SK-N-SH treated with all-trans-retinoic acid at 6 μM for 48 hours (cell line): ENCODE measurements at places on chromosomes 11 and 22.

GRCh38 chr22:23404689-23405365, 175.3 kb downstream of the IGLL1 start:
- ATAC-seq, result no peak

GRCh38 chr11:44266056-44266780, 43.7 kb downstream of the ALX4 start:
- no peak for ATAC-seq

DNA sequence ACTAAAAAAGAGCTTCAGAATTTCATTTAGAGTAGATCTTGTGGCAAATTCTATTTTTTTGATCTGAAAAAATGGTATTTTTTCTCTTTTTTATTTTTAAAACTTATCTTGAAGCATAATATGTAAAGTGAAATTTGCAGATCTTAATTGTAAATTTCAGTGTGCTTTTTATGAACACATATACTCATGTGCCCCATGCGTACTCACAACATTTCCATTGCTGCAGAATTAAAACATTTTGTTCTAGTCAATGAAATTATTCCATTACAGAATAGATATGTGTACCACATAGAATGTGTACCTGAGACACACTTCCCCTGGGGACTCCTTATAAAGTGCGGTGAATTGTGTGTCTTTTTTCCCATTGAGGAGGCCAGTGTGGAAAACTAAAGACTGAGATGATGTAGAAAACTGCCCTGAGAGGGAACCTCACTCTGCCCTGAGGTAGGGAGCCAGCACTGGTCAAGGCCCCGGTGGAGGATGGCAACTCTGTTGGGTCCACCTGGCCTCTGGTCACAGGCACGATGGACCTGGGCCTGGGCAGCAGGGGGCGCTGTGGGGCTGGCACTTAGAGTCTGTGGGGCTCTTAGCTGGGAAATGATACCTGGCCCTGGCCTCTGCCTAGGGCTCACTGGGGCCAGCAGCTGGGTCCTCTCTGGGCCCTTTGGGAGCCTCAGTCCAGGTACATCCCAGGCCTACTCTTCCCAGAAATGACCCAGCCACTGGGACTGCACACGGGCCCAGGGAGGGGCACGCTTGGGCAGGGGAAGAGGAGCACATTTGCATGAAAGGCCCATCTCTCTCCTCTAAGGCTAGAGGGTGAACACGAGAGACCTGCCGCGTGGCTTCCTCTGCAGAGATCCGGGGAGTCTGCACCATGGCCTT, 77.9 kb upstream of the TOP3B start:
- ATAC-seq, result peak; percentile 95

DNA sequence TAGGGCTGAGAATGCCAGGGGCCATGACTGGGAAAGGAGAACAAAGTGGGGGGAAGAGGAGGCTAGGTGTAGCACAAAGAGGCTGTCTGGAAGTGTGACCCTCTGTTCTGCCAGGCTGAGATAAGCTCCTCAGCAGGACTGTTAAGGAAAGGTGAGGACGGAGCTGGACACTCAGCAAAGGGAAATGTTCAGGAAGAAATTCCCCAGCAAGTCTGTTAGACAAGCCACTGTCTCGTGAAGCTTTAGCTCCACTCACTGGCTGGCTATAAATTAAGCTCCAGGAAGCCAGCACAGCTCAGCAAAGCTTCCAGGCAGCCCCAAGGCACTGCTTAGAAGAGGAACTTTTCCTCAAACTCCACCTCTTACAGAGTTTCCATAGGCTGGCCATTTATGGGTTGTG, 181.2 kb upstream of the API5 start:
- no peak for ATAC-seq

DNA sequence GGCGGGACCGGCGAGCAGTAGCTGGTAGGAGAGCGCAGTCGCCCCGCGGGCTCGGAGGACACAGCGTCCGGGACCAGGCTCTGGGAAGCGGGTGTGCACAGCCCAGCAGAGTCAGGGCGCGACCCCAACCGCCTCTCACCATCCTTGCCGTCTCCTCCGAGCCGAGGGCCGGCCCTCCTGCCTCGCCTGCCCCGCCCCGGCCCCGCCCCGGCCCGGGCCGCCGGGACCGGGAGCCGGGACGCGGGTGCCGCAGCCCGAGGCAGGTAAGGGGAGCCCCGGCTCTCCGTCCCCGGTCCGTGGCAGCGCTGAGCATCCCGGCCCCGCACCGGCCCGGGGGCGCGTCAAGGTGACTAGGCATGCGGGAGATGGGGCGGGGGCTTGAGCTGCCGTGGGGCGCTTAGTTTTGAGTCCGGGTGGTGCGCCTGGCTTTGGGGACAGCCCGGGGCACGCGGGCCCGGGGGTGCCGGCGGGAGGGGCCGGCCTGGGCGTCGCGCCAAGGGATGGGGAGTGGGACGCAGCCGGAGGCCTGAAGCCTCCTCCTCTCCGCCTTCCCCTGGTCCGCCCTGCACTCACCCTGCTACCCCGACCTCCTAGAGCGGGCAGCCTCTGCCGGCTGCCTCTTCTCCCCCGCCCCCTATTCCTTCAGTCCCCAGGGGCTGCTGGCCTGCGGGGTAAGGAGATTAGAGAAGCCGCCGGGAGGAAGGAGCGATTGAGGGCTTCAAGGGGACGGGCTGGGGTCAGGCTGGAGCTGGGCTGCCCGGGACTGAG, at the start of gene ABCG4:
Gene ABCG4 (plus strand): TSS at position 35 of the 768 bp plus-strand sequence. CDS start 914 bp downstream, outside the sequence.
- peak; percentile 61 for ATAC-seq

- no peak for ATAC-seq
These were observed 327.4 kb downstream of the MN1 start for GRCh38 chr22:27474112-27474571.

DNA sequence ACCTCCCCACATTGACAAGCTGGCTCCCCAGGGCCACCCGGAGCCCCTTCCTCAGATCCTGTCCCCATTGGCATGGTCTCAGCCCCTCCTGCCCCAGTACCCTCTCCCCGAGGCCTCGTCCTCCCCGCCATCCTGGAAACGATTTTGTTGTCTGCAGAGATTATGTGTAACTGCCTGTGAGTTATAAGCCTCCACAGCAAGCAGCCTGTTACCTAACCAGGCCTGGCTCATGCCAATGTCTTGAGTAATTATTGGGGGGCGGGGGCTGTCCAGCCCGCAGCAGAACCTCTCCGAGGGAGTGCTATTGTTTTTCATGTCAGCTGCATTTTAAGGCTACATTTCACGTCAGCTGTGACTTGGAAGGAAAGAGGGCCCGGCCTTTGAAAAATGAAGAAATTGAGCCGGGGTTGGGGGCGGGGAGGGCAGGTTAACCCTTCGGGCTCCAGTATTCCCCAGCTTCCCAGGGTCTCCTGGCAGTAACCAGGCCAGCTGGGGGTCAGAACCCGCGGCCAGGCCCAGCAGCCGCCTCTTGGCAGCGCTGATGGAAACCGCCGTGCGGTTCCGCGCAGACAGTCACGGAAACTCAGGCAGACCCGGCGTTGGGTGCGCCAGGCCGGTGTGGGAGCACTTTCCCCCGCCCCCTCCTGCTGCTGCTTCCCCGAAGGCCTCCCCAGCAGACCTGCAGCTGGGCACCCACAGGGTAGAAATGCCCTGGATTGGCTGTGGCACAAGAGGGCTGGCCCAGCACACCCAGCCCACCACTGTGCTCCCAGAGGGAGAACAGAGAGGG, 59.5 kb downstream of the CDKN1C start:
- peak; percentile 89 for ATAC-seq

- peak; percentile 83 for ATAC-seq
These were observed 816 bp downstream of the PDE3B start for GRCh38 chr11:14644226-14645014.

GRCh38 chr11:33687733-33688479, 12.7 kb downstream of the C11orf91 start:
- peak; percentile 10; the same call in 1 of the 3 replicates for ATAC-seq

- ATAC-seq, result no peak
These were observed 32.8 kb downstream of the BCR start for GRCh38 chr22:23213022-23213555.

- ATAC-seq, result peak; percentile 81
These were observed at the start of gene PPP1CA for GRCh38 chr11:67401495-67402191. PPP1CA (minus strand) TSS chr11:67401858; CDS start chr11:67401782, 76 bp downstream.

DNA sequence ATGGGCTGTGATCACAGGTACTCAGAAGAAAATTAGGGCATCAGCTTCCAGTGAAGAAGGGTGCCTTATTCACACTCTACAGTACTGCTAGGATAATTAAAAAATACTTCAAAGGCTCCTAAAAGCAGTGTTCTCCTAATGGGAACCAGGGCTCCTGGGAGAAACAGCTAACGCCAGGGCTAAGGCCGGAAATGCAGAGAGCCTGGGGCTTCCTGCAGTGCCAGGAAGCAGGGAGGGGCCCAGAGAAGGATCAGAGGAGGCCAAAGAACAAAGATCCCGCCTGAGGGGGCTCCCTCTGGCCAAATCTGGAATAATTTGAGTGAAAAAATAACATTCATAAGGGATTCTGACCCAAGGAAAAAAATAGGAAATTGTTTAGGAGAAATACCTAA, 27.5 kb downstream of the TOLLIP start:
- ATAC-seq, result no peak

DNA sequence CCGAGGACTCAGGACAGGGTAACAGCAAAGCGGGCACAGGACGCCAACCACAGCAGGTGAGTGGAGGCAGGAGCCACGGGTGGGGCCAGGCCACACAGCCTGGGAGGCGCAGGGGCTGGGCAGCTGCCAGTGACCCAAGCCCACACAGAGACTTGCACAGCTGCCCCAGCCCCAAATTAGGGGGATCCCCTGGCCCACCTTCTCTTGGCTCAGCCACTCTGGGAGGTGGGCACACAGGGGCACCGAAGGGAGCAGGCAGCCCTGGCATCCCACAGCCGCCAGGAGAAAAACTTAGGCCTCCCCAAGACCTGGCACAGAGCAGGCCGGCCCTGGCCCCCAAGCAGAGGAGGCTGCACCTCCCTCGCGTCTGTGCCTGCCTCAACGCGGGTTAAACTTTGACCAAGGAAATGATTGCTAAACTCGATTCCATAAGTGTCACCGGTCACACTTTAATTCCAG, at the start of gene SLC22A12:
Gene SLC22A12 (plus strand): TSS at position 458 of the 459 bp plus-strand sequence. CDS start 337 bp downstream, outside the sequence.
- ATAC-seq, result no peak

DNA sequence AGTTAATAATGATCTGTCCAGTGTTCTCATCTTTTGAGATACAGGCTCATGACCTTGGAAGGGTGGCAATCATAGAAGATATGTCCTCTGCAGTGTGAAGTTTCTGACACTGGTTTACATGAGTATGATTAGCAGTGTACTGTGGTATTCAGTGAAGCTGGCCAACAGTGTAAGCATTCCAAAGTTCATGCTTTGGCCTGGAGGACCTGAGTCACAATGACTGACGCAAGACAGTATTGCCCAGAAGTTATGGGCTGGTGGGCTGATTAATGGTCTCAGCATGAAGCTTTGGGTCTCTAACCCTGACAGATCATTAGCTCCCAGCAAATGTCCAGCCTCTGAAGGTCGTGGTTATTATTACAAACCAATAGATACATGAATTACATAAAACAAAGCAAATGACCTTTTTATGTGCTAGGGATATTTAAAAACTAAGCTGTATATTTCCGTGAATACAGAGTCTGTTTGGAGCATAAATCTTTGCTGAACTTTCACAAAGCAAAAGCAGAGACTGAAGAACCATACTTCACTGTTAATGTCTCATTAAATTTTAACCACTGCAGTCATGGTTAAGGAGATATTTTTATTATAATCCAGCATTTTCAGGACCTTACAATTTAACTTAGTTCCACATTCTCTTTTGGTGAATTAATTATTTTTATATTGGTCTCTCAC, 28.3 kb upstream of the USP47 start:
- peak; percentile 88 for ATAC-seq

GRCh38 chr11:72202571-72202970, 10.6 kb downstream of the FOLR1 start:
- no peak for ATAC-seq

GRCh38 chr11:132237781-132238180, 867.4 kb downstream of the NTM start:
- no peak for ATAC-seq

- no peak for ATAC-seq
These were observed 254.6 kb upstream of the LRRC4C start for GRCh38 chr11:41714101-41714500.

DNA sequence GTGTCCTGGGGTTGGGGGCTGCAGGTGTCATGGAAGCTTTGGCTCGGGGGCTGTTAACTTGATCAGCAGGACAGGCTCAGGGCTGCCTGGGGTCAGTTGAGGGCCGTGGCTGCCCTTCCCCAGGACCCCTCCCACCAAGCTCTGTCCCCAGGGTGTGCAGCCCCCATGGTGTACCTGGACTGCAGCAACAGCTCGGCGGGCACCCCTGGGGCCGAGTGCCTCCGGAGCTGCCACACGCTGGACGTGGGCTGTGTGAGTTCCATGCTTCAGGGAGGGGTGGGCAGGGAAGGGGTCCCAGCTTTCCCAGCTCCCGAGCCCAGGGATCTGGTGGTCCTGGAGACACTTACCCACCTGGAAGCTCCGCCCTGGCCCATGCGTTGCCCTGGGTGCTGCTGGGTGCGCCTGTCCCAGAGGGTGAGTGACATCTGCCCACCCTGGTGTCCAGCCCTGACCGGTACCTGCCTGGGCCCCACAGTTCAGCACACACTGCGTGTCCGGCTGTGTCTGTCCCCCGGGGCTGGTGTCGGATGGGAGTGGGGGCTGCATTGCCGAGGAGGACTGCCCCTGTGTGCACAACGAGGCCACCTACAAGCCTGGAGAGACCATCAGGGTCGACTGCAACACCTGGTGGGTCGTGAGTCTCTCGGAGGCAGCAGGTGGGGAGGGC, 11.3 kb downstream of the MUC5B start:
- no peak for ATAC-seq

GRCh38 chr11:134355136-134355535, 23.3 kb downstream of the GLB1L2 start:
- no peak for ATAC-seq

- ATAC-seq, result peak; percentile 51; the same call in 2 of the 3 replicates
These were observed 207.5 kb downstream of the ETS1 start for GRCh38 chr11:128379587-128380580.

GRCh38 chr11:6601041-6601461, 2.4 kb downstream of the RRP8 start:
- ATAC-seq, result no peak

GRCh38 chr22:22073769-22074561, 91.4 kb upstream of the TOP3B start:
- ATAC-seq, result no peak

- no peak for ATAC-seq
These were observed 26.1 kb downstream of the MOB2 start for GRCh38 chr11:1460396-1460985.

DNA sequence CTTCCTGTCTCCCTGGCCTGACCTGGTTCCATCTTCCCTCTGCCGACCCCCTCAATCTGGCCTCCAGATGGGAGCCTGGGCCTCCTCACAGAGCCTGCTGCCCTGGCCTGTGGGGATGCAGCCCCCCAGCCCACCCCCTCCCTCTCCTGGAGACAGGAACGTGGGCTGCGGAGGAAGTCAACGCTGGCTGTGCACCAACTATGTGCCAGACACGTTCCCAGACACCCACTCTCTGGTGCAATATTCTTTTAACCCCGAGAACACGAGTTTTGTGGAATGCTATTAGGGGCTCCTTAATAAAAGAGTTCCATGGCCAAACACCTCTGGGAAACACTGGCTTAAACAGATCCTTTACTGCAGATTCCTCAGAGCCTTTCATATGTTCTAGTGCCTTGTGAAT, 15.9 kb downstream of the WNT11 start:
- no peak; the same call in 2 of the 3 replicates for ATAC-seq

- no peak for ATAC-seq
These were observed 10.7 kb upstream of the ARL14EP start for GRCh38 chr11:30312243-30312642.
